Activated T-cell treated with anti-CD3 and anti-CD28 coated beads for 24 hours (primary cell): ENCODE measurements at places on chromosomes 3 and 15.

- DNase-seq: no peak
These were observed 77.9 kb downstream of the ADAMTS17 start for GRCh38 chr15:100263721-100264455.

DNA sequence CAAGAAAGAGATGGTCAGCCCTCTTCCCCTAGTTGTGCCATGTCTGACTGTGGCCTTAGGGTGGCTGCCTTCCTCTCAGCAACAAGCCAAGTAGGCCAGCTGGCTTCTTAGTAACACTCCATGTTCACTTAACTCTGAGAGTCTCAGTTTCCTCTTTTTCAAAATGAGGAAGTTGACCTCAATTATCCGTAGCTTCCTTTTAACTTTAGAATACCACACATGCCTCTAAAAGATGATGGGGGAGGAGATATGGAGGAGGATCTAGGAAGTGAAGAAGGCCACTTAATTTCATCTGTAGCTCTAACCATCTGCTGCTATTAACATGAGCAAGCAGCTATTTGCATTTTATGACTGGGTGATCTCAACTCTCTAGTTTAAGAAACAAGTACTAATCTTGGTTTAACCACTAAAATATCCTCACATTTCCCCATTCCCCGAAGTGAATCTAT lies 32.9 kb downstream of the CD200R1L start:
- DNase-seq: no peak

DNA sequence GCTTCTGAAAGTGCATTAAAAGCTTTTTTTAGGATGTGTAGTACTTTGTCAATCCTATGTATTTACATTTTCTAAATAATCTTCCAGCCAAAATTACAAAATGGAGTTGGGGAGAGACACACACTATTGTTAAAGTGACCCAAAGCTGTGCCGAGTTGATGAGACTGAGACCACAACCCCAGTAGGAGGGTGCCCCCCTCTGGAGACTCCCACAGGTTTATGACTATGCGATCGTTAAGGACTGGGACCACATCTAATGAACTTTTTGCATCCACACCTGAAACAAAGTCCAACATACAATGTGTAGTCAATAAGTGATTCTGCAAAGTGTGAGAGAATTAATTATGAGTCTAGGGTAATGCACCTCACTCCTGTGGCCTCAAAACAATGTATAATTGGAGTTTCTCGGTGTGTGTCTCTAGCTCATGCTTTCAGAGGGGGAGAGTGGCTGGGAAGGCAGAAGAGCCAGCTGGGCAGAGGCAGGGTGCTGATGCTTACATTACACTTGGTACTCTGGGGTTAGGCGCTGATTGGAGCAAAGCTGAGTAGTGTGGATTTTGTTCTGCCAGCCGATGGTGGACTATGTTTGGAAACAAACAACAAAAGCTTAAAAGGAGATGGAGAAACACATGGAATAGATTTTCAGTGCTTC lies 102.8 kb downstream of the KCNH8 start:
- DNase-seq: no peak

- no peak for DNase-seq
These were observed 39.6 kb downstream of the TMOD3 start for GRCh38 chr15:51869060-51869421.

GRCh38 chr3:14793126-14793857 lies 25.5 kb upstream of the FGD5 start:
- no peak for DNase-seq

DNA sequence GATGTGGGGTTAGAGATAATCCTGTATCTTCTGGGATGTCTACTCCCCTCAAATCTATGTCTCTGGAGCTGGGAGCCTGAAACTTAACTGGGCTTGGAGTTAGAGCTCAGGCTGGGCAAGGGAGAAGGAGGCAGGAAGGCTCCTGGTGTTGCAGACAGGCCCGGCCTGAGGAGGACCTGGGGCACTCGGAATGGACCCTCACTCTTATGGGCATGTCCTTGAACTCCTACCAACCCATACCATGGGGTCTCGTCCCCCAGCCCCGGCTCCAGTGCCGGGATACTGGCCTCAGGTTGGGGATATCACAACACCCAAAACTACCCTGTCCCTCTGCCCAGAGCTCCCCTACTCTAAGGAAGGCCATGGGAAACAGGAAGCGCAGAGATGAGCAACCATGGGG lies 45.2 kb downstream of the SCN5A start:
- DNase-seq: no peak

- no peak for DNase-seq
These were observed 26.9 kb upstream of the EHHADH start for GRCh38 chr3:185280572-185281365.

DNA sequence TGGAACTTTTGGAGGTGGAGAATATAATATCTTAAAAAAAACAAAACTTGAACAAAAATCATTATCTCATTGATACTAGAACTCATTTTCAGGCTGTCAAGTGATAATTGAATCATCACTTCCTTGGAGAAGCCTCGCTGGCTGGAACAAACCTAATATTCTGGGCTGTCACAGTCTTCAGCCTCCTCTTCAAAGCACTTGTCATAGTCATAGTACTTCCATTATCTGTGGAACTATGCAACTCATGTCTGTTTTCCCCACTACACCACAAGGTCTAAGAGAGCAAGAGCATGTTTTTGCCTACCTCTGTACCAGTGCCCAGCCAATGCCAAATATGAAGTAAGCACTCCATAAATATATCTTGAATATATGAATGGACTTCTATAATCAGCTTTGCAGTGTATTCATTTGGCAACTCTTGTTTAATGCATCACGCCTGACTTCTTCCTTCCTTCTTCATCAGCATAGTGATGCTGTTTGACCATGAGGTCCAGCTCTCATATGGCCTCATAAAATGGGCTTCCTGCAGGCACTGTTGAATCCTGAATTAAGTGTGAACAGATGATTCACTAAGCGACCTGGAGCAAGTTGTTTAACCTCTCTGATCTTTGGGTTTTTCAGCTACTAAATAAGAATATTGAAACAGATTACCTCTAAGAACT lies 86.6 kb upstream of the SNRK start:
- DNase-seq: no peak

- no peak for DNase-seq
These were observed 98.2 kb downstream of the NR2F2 start for GRCh38 chr15:96428742-96429141.

GRCh38 chr15:40928821-40929659 lies at the start of gene DLL4:
DLL4 (plus strand) TSS chr15:40929340; CDS start chr15:40929669, 329 bp downstream.
- no peak for DNase-seq

DNA sequence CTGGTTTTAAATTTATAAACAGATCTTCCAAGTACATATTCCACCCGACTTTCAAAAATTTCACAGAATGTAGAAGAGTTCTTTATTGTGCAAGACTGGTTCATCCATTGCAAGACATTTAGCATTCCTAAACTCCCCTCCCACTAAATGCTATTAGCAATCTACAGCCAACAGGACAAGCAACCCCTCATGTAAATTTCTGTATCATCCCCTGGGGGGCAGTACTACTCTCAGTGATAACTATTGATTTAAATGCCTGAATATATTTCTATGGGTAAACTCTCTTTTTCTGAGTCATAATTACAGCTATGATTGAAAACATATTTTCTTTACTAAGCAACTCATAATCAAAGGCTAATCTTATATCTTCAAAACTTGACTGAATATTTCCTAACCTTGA lies 10.7 kb upstream of the SLC15A2 start:
- no peak for DNase-seq

DNA sequence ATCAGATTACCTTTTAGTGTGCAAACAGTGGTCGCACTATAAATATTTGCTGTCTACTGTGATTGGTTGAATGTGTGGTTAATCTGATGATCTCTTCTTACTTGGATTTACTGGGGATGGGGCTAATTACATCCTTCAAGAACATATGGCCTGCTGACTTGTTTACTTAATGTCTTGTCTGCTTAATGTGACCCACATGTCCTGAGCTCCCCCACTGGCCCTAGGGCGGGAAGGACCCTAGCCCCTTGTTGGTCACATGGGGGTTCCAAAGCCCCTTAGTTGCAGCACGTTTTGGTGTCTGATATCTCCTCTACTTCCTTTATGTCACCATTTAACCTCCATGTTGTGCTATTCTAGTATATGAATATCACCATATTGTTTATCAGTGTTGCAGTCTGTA lies 17.8 kb upstream of the P2RY12 start:
- no peak for DNase-seq

DNA sequence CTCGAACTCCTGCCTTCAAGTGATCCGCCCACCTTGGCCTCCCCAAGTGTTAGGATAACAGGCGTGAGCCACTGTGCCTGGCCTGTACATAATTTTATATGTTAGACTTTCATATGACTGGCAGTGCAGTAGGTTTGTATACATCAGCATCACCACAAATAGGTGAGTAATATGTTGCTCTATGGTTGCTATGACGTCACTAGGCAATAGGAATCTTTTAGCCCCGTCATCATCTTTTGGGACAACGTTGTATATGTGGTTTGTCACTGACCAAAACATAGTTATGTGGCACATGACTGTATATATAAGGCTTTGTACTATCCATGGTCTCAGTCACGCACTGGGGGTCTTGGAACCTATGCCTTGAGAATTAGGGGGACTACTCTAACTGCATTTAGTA lies 17.0 kb upstream of the DNAJC19 start:
- no peak for DNase-seq

DNA sequence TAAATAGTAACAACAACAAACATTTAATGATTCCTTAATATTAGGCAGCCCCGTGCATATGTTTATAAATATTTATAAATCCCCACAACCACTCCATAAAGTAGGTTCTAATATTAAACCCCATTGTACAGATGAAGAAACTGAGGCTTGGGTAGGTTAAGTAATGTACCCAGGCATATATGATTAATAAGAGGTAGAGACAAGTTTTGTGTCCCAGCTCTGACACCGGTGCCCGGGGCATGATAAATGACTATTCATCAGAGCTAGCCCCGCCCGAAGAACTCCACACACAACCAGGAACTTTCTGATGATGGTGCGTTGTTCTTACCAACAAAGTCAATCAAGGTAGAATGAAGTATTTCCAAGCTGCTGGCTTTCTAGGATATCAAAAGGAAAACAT lies 19.4 kb downstream of the CDCP1 start:
- DNase-seq: no peak

DNA sequence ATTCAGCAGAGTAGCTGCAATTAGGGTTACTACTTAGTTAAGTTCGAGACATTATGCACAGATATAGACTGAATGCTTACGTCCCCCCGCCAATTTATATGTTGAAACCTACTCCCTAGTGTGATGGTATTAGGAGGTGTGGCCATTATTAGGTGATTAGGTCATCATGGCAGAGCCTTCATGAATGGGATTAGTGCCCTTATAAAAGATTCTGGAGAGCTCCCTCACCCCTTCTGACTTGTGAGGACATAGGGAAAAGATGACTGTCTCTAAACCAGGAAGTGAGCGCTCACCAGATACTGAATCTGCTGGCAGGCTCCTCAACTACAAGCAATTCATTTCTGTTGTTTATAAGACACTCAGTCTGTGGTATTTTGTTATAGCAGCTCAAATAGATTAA lies 25.6 kb upstream of the TEX9 start:
- no peak for DNase-seq

GRCh38 chr15:96213045-96213444 lies 117.5 kb upstream of the NR2F2 start:
- no peak for DNase-seq

DNA sequence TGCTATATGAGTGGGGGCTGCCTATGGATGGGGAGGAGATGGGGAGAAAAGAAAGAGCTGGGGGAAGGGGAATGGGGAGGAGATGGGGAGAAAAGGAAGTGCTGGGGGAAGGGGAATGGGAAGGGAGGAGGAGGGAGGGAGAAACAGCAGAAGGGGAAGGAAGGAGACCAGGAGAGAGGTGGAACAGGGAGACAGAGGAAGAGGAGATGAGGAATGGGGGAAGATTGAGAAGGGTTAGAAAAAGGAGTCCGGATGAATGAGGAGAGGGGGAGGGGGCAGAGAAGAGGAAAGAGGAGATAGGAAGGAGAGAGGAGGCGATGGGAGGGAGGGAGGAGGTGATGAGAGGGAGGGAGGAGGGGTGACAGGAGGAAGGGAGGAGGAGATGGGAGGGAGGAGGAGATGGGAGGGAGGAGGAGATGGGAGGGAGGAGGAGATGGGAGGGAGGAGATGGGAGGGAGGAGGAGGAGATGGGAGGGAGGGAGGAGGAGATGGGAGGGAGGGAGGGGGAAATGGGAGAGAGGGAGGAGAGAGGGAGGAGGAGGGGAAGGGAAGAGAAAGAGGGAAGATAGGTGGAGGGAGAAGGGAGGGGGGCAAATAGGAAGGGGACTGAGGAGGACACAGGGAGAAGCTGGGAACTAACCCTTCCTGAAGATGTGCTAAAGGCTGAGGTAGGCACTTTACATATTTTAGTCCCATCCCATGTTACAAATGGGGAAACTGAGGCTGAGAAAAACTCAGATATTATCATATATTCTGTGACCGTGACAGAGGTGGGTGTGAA lies 6.6 kb upstream of the BCL2L10 start:
- no peak for DNase-seq

GRCh38 chr15:76340803-76341365 lies 4.3 kb downstream of the ISL2 start:
- no peak for DNase-seq

DNA sequence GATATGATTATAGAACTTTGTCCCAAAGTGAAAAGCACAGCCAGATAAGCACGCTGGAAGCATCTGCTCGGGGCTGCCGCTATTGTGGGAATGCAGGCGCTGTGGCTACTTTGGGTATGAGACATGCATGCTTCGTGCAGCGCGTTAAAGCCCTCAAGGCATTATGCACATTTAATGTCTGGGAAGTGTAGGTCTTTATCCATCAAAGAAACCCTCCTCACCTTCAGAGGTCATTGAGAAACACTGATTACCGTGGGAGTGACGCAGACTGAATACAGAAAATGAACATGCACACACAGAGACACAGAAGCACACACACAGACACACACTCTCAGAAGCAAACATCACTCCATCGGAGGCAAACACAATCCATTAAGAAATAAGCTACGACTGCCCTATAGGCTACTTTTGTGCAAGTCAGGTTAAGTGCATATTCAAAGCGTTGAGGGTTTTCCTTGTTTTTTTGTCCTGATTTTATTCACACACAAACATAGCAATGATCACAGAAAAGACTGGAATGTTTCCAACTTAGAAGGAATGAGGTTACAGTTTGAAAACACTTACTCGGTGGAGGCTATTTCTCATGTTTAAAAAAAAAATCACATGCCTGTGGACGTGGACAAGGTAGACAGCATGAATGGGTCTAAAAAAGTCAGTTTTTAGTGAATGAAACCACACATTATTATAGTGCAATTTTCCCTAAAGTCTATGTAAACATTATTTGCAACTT lies 68.5 kb downstream of the PLCH1 start:
- DNase-seq: no peak

DNA sequence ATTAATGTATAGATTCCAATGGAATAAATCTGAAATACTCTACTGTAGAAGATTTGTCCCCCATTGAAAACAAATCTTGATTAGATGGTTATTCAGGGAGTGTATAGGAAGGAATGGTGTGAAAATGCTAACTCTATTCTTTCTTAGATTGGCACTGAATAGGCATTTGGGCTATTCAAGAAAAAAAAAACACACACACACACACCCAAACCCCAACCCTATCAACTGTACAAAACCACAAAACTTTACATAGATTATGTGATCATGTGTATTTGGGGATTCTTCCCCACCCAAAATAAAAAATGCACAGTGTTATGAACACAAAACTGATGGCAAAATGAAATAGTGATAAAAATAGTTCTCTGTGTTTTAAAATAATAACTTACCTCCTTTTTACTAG lies 61.8 kb downstream of the TIGIT start:
- no peak for DNase-seq

- DNase-seq: no peak
These were observed 9.3 kb downstream of the GALNT15 start for GRCh38 chr3:16183601-16184270.
